Right renal pelvis (tissue), 4 donors: ENCODE measurements at places on chromosomes 5 and 9. TPM values are rescaled to one million over a fixed set of nuclear protein-coding genes. Genes with fewer than 3 reads are reported as not detected.
A peak's percentile ranks its signal among the peaks of the same experiment; 100 is the strongest.

GRCh38 chr9:116789081-116789480 lies 102.0 kb downstream of the TRIM32 start:
- no peak for DNase-seq

DNA sequence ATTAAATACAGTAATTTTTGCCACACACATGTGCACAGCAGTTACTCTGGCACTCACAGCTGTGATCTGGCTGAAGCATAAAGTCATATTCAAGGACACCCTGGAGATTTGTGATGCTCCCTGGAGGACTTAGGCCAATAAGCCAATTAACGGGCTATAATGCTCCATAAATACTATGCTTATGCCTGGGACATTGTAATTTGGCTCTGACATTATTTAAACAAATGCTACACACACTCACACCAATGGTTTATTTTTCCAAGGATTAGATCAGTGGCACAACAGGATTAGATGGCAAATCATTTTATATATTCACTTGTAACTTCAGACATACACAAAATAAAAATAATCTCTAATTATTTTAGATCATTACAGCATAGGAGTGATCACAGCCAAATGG lies 111.2 kb downstream of the LMNB1 start:
- no peak for DNase-seq

DNA sequence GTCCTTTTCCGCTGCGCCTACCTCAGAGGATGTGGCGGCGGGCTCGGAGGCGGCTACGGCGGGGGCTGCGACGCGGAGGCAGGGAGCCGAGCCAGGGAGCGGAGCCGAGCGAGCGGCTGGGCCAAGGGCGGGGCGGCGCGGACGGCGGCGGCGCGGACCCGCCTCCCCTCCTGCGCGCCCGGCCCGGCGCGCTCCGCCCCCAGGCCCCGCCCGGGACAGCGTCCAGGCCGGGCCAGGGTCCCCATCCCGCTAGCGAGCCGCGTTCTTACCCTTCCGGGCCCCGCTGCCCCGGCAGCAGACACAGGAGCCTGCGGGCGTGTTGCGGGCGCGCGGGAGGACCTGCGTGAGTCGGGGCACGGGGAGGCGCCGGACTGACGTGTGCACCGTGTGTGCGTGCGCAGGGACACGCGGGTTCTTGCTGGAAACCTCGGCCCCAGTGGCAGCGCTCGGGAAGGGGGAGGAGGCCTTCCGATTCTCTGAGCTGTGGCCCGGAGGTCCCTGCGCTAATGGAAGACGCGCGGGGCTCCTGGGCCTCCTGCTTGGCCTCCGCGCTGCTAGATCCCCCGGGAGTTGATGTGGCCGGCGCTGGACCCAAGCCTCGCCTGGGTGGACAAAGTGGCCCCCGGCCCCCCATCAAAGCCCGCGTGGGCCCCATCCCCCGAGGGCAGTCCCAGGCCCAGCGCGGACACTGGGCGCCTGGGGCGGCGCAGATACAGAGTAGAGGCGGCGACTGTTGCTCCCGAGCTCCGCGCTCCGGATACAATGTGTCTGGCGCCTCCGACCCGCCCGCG lies at the start of gene VDAC1:
Gene VDAC1 (minus strand): TSS at position 350 of the 791 bp plus-strand sequence. CDS start 11,963 bp downstream, outside the sequence.
- DNase-seq = peak; percentile 66

DNA sequence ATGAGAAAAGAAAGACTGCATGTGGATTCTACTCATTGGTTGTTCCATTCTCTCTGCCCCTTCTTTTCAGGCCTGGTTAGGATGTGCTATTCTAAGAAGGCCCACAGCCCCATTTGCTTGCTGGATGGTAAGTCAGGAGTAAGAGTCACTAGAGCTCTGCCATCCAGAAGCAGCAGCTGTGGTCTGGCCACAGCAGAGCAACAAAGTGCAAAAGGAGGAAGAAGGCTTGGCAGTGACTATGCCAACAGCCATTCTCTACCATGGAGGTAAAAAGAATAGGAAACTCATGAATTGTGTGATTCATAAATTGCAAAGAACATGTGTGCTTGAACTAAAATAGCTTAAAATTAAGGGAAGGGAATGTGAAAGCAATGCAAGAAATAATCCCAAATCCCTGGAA lies 20.9 kb downstream of the KLHL3 start:
- no peak for DNase-seq

GRCh38 chr5:95760273-95761191 lies 29.4 kb downstream of the RHOBTB3 start:
- no peak for DNase-seq

Gene PRR16
- 4.8 TPM for polyA plus RNA-seq

Gene CCNI2
- 3.7 TPM for polyA plus RNA-seq

DNA sequence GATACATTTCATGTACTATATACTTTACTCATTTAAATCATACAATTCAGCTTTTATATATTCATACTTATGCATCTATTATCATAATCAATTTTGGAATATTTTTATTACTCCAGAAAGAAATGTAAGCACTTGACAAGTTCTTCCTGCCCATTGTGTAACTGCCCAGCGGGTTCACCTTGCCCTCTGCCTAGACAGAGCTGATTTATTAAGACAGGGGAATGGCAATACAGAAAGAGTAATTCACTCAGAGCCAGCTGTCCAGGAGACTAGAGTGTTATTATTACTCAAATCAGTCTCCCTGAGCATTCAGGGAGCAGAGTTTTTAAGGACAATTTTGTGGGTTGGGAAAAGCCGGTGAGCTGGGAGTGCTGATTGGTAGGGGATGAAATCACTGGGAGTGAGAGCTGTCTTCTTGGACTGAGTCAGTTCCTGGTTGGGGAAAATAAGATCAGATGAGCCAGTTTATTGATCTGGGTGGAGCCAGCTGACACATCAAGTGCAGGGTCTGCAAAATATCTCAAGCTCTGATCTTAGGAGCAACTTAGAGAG lies 16.1 kb upstream of the SPIN1 start:
- DNase-seq = no peak

DNA sequence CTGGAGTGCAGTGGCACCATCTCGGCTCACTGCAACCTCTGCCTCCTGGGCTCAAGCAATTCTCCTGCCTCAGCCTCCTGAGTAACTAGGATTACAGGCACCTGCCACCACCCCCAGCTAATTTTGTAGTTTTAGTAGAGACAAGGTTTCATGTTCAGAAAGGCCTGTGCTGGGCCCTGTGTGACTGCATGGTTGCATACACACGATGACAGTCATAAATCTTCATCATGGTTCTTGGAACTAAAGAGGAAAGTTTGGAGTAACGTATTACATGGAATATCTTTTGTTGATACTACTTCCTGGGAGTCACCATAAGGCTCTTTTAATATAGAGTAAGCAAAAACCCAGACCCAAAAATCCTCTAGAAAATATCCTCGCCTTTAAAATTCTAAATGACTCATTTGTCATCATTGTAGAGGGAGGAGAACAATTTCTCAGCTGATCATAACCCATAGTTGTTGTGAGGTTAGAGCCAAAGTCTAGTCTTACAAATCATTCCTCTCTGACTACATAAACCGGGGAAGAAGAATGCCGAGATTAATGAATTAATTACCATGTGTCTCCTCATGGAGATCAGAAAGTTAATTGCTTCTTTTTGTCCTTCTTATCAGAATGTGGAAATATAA lies 47.0 kb downstream of the KLF9 start:
- DNase-seq = no peak

Gene TRMT10B
- 13.6 TPM for polyA plus RNA-seq

- DNase-seq = no peak
Observed at GRCh38 chr5:17276445-17276844, 59.0 kb downstream of the BASP1 start.

DNA sequence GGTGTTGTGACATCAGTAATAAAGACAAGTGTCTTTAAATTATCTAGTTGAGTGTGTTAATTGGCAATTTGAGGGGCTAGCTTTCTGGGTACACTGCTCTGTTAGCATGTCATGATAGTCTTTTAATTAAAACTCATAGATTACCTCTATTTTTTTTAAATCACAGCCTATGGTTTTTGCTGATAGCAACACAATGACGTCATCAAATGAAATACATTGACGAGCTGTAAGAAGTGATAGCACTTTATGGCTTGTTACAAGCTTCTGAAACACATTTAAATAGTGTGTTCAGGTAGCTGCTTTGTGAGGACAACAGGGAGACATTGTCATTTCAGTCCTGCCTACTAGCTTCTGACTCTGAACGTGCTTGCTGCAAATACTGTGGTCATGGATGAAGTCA lies 600.5 kb upstream of the EDIL3 start:
- no peak for DNase-seq

DNA sequence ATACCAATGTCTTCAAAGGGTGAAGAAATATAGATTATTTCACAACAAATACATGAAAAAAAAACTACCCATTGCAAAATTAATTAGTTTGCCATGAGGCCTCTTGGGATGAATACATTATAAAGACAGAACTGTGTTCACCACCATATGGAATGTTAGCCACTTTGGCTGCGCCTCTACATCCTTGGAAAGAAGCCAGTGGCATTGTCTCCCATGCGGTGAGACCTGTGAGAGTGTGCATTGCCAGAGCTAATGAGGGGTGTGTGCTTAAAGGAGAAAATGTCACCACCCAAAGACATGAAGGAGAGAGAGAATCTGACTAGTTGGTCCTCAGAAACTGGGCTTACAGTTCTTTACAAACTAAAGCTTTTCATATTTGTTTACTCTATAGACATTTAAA lies 110.6 kb downstream of the PLPPR1 start:
- no peak for DNase-seq

DNA sequence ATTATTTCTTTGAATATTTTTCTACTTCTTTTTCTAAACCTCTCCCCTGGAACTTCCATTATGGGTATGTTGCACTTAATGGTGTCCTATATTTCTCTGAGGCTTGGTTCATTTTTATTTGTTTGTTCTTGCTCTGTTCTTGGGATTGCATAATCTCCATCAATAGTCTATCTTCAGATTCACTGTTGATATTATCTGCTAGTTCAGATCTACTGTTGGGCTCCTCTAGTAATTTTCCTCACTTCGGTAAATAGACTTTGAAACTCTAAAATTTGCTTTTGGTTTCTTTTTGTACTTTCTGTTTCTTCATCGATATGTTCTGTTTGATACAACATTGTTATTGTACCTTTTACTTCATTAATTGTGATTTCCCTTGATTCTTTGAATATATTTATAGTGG lies 76.3 kb downstream of the MTREX start:
- DNase-seq = no peak

DNA sequence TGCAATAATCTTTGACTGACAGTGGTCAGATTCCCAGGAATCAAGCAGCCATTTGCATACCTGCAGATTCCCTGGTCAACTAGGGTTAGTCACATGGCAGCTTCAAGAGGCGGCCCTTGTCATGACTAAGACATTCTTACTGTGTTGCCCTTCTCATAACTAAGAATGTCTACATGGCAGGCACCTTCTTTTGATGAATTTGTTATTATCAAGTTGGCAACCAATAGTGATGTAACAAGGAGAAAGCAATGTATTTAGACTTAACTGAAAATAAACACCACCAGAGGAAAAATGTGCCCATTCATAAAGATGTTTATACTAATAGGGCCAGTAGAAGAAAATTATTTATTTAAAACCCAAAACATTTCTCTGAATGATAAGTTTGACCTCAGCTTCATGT lies 215.6 kb downstream of the TLE1 start:
- no peak for DNase-seq

- DNase-seq = no peak
Observed at GRCh38 chr5:180396926-180397325, 43.8 kb upstream of the GFPT2 start.

DNA sequence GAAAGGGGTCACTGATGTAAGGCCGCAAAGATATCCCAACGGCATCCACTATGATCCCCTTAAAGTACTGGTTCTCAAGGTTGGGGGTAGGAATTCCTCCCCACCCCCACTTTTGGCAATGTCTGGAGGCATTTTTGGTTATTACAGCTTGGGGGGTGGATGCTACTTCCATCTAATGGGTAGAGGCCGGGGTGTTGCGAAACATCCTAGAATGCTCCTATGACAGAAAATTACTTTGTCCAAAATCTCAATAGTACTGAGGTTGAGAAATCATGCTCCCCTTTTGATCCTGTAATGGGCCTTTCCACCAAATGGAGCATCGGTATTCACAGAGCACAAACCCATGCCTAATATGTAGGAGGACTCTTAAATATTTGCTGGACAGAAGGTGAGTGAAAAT lies 20.8 kb upstream of the TCERG1 start:
- DNase-seq = no peak

Gene SHROOM1
- polyA plus RNA-seq = 19.2 TPM

DNA sequence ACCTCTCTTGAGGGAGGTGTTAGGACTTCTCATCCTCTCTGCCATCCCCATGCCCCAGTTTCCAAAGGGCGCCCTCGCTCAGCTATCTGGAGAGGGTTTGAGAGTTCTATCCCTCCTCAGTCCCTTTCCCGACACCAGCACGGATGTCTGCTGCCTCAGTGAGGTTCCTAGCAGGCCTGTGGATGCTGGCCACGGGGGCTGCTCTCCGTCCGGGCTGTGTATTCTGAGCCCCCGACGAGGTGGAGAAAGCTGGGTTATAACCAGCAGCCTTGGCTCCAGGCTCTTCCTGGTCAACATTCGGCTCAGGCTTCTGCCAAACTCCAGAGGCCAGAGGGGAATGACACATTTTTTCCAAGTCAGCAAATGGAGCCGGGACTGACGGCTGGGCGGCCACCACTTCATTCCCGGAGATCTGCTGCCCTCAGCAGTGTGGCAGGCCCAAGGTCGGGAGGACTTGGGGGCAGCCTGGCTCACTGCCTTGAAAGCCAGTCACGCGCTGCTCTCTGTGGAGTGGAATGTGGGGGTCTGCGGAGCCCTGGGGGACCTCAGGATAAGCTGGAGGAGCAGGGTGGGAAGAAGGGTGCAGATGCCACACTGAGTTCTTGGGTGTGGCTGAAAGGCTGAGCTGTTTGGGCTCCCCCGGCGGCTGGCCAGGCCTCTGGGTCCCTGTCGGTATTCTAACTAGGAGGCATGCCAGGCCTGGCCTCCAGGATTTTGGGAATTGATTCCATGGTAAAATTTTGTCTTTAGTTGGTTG lies 27.4 kb downstream of the PTPA start:
- DNase-seq = no peak
